Esophagus squamous epithelium (tissue), 5 donors: ENCODE measurements at places on chromosomes 16 and 17. TPM values are rescaled to one million over a fixed set of nuclear protein-coding genes. Genes with fewer than 3 reads are reported as not detected.

- DNase-seq, result no peak
- H3K36me3 ChIP-seq, result no peaks in the 10 kb centered on the region
- no peak overlapping the region for H3K4me3 ChIP-seq
- H3K4me1 ChIP-seq, result peaks cover 20% of the 10 kb centered on the region
- H3K27ac ChIP-seq, result no peak overlapping the region
Measured at GRCh38 chr16:2197765-2198164, 1.4 kb upstream of the CASKIN1 start.

The CCDC144A gene
- 0.11 TPM for total RNA-seq

- no peak overlapping the region for H3K4me3 ChIP-seq
- no peak overlapping the region for H3K27ac ChIP-seq
- no peak for DNase-seq
- peaks cover 10% of the 10 kb centered on the region for H3K4me1 ChIP-seq
- no peaks in the 10 kb centered on the region for H3K27me3 ChIP-seq
- H3K36me3 ChIP-seq, result peaks cover 33% of the 10 kb centered on the region
Measured at GRCh38 chr16:31078597-31079341, 4.5 kb downstream of the ZNF646 start.

DNA sequence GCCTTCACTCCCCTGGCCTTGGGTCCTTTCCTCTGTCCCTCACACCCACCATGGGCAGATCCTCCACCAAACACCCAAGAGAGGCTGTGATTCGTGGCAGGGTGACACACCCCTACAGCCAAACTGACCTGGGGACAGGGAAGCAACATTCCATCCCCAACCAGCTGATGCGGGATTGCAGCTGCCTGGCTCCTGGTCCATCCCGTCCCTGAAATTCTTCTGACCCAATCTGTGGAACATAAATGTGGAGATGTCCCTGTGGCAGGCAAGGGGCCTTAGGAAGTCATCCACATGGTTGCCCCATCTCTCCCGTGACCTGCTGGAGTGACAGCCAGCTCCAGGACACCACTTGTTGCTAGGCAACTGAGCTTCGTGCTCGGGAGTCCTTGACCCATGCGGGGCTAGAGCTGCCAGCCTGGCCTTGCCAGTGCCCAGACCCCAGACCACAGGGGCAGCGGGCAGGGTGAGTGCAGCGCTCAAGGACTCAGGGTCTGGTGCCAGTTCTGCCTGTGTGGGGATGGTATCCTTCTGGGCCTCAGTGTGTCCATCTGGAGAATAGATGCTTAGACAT, 34.0 kb upstream of the CPNE2 start:
- no peaks in the 10 kb centered on the region for H3K27me3 ChIP-seq
- no peak for DNase-seq
- no peak overlapping the region for H3K27ac ChIP-seq

DNA sequence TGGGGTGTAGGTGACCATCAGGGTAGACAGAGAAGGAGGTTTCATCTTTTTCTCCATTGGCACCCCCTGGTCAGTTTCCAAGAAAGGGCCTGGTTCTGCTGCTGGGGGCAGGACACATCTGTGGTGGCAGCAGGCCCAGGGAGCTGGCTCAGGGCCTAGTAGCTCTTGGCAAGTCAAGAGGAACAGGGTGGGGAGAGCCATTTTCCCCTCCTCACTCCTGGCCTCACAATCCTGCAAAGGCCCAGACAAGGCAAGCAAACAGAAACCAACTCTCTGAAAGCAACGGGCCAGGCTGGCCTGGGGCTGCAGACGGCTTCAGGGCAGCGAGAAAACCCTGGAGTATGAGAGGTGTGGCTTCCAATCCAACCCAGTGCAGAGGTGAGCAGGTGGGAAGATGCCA, 192.9 kb upstream of the DYNLRB2 start:
- no peaks in the 10 kb centered on the region for H3K4me1 ChIP-seq
- H3K36me3 ChIP-seq, result no peaks in the 10 kb centered on the region
- no peak overlapping the region for H3K27ac ChIP-seq
- DNase-seq, result no peak
- H3K27me3 ChIP-seq, result no peaks in the 10 kb centered on the region

DNA sequence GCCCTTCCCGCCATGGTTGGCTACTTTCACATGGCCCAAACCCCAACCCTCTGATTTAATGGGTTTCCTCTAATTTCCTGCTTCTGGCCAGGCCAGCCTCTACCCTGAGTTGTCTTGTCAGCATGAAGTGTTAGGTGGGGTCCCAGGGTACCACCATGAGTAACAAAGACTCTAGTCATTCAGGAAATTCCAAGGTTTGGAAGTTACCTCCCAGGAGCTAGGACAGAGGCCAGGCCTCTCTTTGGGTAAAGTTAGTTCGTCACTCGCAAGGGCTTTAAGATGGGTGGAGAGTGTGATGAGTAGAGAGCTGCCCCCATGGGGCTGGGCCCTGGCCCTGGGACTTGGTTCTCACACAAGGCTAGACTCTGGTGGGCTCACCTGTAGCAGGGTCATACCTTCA, 54.6 kb downstream of the PLD6 start:
- H3K36me3 ChIP-seq, result peaks cover 16% of the 10 kb centered on the region
- DNase-seq, result no peak
- H3K27ac ChIP-seq, result peak overlapping the region; percentile 69

- peaks cover 28% of the 10 kb centered on the region for H3K4me1 ChIP-seq
- H3K27ac ChIP-seq, result no peak overlapping the region
- peaks cover 10% of the 10 kb centered on the region for H3K36me3 ChIP-seq
- H3K27me3 ChIP-seq, result no peaks in the 10 kb centered on the region
- no peak overlapping the region for H3K4me3 ChIP-seq
Measured at GRCh38 chr16:4689091-4689671, 4.2 kb upstream of the NUDT16L1 start.

The NAGLU gene
- total RNA-seq, result 19.2 TPM

The KRT36 gene
- 0.38 TPM for total RNA-seq
